RWPE2 (cell line): ENCODE measurements at places on chromosomes 1 and 21.
A peak's percentile ranks its signal among the peaks of the same experiment; 100 is the strongest.

DNA sequence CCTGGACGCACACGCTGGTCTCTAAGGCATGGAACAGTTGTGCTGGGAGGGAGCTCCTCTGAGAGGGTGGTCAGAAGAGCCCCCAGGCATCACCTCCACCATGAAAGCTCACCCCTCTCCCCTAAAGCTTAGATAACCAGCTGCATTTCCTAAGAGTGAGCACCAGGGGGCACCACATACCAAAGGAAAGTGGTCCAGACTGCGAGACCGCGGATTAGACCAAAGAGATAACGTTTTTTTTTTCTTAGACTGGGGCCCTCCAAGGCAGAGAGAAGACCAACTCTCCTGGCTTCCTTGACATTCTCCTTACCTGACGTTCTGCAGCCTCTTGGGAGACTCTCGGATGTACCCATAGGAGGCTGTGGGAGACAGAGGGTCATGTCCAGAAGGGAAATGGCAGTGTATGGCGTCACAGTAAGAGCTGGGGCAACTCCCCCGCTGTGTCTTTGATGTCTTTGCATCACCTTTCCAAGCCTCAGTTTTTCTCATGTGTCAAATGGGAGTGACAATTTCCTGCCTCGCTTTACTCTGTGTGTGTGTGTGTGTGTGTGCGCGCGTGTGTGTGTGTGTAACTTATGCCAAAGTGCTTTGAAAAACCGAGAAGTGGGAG, 12.3 kb upstream of the IFNLR1 start:
- DNase-seq, result no peak

- no peak for DNase-seq
Observed at GRCh38 chr1:53122201-53122885, 20.1 kb downstream of the SLC1A7 start.

DNA sequence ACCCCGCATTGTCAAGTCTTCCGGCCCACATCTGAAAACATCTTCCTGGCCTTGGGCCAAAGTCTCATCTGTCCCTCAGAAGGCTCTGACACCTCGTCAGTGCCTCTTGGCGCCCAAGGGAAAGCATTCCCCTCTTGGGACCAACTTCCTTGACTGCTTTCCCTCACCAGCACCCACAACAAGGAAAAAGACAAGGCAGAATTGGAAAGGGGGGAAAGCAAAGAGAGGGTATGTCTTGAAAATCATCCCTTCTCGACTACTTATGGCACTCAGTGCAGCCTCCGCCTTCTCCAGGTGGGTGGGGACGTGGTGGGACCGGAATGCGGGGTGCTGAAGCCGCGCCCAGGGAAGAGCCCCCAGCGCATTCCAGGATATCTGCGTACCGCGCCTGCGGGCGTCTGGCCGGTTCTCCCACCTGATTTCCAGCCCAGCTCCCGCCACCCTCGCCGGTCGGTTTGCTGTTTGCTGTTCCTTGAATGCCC, 554 bp upstream of the SLC39A1 start:
- DNase-seq, result peak; percentile 90

GRCh38 chr1:150182247-150182646, 32.5 kb downstream of the PLEKHO1 start:
- no peak for DNase-seq

DNA sequence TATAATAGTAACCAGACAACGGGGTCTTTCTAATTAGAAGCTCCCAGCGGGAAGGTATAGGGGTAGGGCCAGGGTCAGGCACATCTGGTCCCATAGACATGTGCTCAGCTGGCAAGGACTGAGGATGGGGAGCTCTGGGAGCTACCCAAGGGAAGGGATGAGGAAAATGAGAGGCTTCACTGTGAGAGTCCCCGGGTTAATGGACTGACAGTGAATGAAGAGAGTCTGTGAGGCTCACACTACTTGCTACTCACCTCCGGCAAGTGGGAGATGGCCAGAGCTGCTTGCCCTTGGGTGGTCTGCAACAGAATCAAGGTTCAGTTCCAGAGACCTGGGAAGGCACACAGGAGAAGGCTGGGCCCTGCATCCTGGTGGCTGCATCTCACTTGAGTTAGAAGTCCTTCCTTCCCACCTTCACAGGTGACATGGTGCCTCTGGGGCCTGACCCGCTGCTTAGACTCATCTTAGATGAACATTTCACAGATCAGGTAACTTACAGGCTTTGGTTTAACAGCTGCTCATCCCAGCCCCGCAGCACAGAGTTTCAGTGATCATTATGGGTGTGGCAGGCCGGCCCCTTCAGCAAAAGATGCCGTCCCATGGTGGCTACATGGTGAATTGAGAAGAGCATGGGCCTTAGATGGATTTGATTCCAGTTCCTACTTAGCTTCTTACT, 31.7 kb downstream of the EIF2D start:
- DNase-seq, result no peak
